ENCODE measurements at places on chromosomes 11 and 22.
A peak's percentile ranks its signal among the peaks of the same experiment; 100 is the strongest.

DNA sequence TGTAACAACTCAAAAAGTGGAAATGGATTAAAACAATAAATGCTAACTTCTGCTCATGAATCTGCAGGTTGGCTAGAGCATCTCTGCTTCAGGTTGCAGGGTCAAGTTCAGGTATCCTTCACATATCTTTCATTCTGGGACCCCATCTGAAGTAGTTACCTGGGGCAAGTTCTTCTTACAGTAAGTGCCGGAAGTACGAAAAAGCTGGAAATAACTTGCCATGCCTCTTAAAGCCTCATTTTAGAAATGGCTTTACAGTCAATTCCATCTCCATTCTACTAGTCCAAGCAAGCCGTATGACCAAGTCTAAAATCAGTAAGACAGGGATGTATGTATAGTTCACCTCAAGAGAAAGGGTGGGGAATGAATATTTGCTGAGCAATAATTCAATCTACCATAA, 93.7 kb downstream of the FCHSD2 start:
- DNase-seq: no peak

DNA sequence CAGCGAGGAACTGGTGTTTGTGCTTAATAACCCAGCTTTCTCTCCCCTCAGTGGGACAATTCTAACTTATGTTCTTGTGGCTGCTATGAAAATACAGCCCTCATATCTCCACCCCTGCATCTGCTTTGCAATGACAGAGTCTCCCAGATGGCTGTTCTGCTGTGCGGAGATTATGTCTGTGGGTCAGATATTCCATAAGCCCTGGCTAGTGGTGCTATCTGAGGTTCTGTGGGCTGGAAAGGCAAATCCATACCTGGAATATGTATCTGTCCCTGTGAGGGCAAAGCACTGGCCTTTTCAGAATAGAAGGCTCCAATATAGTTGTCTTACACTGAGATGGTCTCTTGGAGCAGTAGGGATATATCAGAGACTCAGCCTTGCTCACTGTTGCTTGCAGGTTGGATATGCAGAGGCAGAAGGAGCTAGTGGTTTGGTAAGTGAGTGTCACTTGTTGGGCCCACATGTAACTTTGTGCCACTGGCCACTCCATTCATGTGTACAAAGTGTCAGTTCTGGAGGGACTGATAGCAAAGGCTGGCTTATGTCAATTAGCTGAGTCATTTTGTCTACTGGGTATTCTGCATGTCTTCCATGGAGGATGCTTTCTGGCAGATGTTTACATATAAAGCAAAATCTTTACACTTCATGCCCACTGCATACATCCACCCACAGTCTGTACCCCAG, 246.6 kb downstream of the FAM76B start:
- no peak for DNase-seq

DNA sequence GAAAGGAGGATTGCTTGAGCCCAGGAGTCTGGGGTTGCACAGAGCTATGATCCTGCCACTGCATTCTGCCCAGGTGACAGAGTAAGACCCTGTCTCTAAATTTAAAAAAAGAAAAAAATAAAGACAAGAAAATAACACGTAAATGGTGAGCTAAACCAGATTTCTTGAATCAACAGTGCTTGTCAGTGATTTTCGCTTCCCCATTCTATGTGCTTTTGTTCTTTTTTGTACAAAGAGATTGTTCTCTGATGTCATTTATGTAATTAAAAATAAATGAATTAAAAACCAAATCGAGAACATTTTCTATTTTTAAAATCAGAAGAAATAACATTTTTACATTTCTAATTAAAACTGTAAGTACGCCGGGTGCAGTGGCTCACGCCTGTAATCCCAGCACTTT, 19.8 kb upstream of the SLC29A2 start:
- DNase-seq: no peak

GRCh38 chr11:63023841-63024648, 8.4 kb upstream of the SLC22A8 start:
- peak; percentile 63 for DNase-seq

DNA sequence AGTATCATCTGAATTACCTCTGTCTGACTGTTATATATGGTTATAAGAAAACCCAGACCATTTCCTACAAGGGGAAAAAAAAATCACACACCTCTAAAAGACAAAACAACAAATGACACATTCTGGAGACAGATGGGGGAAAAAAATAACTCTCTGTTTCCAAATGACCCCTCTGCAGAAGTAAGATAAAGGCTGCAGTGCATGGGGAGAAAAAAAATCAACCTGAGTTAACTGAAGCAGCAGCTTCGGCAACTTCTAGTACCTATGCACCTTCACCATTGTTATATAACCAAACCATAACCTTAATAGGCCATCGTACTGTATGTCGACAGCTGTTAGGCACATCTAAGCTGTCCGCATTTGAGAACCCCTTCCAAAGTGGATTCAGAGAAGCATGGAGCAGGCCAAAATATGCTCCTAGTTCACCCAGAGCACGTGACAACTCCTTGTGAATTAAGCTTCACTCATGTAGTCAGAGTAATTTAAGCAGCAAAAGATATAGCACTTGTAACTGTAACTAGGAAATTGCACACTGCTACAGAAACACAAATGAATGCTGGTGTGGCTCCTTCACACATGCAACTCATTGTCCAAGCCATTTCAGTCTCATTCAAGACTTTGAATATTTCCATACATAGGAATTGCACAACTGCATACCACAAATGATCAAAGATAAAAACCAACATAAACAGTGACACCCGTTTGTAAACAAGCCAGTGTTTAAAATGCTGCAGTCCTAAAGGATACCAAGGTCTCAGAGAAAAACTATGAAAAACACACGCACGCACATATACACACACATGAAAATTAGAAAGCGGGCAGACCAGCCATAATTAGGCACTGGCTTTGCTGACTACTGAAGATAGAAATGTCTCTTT, 2.7 kb downstream of the SIK3 start:
- DNase-seq: no peak

- no peak for DNase-seq
Observed at GRCh38 chr11:61607426-61607825, 26.6 kb upstream of the SYT7 start.

- DNase-seq: no peak
Observed at GRCh38 chr11:77027275-77027674, 6.9 kb upstream of the B3GNT6 start.

DNA sequence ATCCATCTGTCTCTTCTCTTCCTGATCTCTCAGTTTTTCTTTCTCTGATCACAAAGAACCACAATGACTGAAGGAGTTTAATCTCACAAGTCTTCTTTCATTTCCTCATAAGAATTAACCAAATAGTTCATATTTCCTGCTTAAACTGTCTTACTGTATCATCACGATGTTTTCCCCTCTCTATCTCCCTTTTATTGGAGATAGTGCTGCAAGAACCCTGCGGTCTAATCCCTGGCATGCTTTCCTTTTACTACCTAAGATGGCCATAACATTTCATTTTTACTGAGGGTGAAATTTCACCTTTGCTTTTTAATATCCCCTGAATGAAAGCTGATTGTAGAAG, 28.9 kb downstream of the CARD18 start:
- no peak for DNase-seq

DNA sequence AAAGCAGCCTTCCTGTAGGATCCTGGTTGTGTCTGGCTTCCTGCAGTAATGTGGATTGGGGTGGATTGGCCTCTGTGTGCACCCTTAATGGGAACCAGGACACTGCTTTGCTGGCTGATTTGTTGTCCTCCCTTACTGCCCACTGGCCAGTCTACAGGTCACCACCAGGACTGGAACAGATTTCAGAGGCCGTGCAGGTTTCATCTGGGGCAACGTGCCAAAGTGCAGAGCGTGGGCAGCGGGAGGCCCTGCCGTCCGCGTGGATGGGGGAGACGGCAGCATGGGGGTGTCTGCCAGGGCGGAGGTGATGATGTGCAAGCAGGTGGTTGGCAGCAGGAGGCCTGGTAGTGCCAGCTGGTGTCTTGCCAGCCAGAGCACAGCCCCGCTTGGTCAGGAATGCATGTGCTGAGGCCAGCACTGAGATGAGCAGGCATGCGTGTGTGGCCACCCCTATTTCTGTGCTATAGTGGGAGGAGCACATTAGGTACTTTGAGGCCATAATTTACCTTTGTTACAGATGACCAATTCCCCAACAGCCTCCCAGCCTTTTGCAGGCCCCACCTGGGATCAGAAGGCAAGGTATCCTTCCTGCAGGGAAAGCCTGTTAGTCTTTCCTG, 24.3 kb downstream of the BCR start:
- no peak for DNase-seq

DNA sequence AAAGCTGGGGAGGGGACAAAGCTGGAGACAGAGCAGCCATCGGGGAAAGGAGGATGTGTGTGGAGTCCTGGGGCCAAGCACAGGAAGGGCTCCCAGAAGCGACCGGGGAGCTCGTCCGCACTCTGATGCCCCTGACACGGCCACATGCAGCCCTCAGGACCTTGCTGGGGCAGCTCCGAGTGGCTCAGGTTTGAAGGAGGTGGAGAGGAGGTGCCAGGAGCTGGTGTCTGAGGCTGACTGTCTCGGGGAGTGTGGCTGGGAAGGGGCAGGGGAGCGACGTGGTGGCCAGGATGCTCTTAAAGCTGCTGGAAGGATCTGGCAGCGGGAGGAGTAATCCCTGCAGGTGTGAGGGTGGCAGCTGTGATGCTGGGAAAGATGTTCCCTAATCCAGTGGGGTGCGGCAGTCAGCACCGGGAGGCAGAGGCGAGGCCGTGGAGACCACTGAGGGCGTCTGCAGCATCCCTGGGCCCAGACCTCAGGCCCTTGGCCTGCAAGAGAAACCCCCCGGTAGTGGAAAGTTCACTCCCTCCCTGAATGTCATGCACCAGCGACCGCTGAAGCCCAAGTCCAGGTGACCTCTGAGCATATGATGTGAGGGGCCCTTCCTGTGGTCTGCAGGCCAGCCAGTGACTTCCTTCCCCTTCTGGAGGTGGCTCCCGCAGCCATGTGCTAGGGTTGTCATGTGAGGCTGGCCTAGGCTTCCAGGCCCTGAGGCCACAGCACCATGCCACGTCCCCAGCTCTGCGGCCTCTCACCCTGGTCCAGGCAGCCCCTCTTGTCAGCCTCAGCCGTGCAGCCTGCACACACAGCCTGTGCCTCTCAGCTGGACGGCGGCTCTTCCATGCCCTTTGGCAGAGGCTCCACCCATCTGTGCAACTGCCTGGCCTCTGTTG, 17.2 kb upstream of the CTSD start:
- no peak for DNase-seq

DNA sequence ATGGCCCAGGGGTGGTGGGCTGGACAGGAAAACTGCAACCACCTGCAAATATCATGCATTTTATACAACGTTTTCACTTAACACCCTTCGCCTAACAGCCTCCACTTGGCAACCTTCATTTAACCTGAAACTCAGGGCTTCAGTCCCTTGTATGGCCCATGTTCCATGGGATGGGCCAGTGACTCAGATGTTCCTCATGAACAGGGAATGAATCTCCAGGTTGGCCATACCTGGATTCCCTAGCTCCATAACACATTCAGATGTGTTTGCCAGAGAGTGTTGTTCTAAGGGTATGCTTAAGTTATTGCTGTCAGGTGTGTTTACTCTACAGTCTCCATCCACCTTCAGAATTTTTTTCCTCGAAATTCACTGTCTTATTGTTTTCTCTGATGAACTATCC, 316.9 kb downstream of the JRKL start:
- DNase-seq: no peak

- no peak for DNase-seq
Observed at GRCh38 chr11:119218141-119218878, 12.2 kb downstream of the CBL start.
